ENCODE measurements at places on chromosomes 16 and 17.

DNA sequence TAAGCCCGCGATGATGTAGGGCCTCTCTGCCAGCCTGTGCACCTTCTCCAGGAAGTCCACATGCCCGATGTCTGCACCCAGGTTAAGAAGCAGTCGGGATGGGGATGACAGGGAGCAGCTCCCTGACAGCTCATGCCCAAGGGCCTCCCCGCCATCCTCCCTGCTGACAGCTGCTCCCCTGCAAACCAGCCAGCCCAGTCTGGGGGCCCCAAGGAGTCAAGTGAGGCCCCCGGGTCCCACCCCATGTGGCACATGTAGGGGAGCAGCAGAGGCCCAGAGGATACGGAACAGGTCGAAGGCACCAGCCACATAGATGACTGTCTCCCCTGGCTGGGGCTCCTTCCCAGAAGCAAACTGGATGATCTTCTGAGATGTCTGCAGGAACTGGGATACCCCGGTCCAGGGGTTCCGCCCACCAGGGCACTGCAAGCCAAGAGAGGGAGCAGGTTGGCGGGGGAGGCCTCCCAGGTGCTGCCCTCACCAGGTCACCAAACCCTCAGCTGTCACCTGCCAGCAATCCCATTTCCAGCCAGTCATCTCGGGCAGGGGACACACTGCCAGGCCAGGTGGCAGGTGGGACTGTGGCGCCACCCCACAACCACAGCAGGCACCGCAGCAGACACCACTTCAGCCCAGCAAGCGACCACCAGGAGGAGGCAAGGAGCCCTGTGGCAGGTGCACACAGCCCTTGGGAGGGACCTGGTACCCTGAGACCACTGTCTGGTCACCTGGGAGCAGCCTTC lies 4.6 kb downstream of the PCYT2 start:
- no peak overlapping the region for H3K27ac ChIP-seq
- H3K27me3 ChIP-seq: no peaks in the 10 kb centered on the region
- DNase-seq: no peak
- peaks cover 30% of the 10 kb centered on the region for H3K4me1 ChIP-seq
- peaks cover 37% of the 10 kb centered on the region for H3K36me3 ChIP-seq
- H3K4me3 ChIP-seq: no peak overlapping the region

DNA sequence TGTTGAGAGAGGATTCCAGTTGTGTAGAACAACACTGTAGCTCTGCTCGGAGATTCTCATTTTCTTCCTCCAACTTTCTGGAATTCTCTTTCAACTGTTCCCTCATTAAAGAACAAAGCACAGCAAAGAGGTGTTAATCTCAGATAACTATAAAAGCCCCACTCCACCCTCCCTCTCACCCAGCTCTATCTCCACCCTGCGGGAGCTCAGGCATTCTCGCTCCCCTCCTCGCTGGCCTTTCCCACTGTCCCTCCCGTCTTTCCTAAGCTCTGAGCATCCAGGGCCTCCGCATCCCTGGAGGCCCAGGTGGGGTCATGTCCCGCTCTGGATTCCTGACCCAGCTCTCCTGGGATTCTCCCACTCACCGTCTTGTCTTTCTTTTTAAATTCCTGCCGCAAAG lies 35.1 kb downstream of the DHX38 start:
- no peak for DNase-seq
- H3K27me3 ChIP-seq: no peaks in the 10 kb centered on the region
- peaks cover 12% of the 10 kb centered on the region for H3K4me1 ChIP-seq
- no peaks in the 10 kb centered on the region for H3K36me3 ChIP-seq
- H3K4me3 ChIP-seq: no peak overlapping the region
- H3K27ac ChIP-seq: no peak overlapping the region

GRCh38 chr16:57004387-57005250 lies 15.3 kb downstream of the NLRC5 start:
- no peak overlapping the region for H3K4me3 ChIP-seq
- no peaks in the 10 kb centered on the region for H3K36me3 ChIP-seq
- H3K27me3 ChIP-seq: no peaks in the 10 kb centered on the region
- H3K4me1 ChIP-seq: peaks cover 22% of the 10 kb centered on the region

DNA sequence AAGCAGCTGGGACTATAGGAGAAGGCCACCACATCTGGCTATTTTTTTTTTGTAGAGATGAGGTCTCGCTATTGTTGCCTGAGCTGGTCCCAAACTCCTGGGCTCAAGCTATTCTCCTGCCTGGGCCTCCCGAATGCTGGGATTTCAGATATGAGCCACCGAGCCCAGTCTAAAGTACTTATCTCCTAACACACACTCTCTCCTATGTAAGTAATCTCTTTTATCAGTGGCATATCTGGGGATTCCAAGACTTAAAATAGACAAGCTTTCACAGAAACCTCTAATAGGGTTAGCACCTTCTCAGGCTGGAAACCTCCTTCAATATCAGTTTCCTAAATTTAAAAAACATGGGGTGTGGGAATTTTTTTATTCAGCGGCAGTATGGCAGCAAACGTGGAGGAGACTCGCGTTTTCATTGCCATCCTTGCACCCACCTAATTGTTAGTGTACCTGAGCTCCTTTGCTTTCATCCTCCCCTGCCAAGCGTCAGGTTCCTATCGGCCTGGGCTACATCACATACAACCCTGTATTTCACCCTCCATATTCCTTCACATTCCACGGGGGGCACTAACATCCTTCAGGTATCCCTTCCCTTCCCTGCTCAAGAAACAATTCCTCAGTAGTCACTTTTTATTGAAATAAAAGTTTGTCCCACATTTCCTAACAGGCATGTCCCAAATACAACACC lies 1.1 kb downstream of the EZH1 start:
- H3K27me3 ChIP-seq: no peaks in the 10 kb centered on the region
- no peaks in the 10 kb centered on the region for H3K36me3 ChIP-seq
- peak overlapping the region; percentile 94 for H3K27ac ChIP-seq
- no peak for DNase-seq
- H3K4me1 ChIP-seq: peaks cover 28% of the 10 kb centered on the region
- H3K4me3 ChIP-seq: peak overlapping the region; percentile 61

DNA sequence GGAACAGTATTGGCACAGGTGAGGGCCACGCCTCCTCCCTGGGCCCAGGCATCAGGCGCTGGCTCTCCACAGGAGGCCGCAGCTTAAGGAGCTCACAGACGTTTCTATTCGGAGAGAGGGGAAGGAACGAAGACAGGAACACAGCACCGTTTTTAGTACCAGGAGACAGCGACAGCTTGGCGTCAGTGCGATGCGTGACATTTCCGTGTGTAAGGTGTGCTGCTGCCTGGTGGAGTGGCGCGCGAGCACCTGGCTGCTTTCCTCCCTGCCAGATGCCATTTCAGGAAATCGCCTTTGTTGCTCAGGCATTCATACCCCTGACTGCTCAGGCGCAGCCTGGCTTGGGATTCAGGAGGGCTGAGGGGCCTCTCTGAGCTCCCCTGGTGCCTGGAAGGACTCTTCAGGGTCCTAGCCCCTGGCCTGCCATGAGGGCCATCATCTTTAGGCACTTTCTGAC lies 367.5 kb downstream of the CPPED1 start:
- DNase-seq: no peak
- H3K4me3 ChIP-seq: no peak overlapping the region
- H3K4me1 ChIP-seq: no peaks in the 10 kb centered on the region
- H3K27ac ChIP-seq: no peak overlapping the region
- no peaks in the 10 kb centered on the region for H3K36me3 ChIP-seq

DNA sequence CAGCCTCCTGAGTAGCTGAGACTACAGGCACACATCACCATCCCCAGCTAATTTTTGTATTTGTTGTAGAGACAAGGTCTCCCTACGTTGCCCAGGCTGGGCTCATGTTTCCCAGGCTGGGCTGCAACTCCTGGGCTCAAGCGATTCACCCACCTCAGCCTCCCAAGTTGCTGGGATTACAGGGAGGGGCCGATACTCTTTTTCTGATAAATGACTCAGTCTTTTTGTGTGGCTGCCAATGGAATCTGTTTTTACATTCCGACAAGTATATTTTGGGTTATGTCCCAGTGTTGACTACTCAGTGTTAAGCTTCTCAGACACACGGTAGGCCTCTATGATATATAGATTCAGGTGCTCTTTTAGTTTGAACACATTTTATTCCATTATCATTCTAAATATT lies 58.1 kb downstream of the SLFN11 start:
- no peaks in the 10 kb centered on the region for H3K36me3 ChIP-seq
- no peak for DNase-seq
- no peak overlapping the region for H3K4me3 ChIP-seq
- peak overlapping the region; percentile 36 for H3K27ac ChIP-seq
- no peaks in the 10 kb centered on the region for H3K27me3 ChIP-seq
- H3K4me1 ChIP-seq: peaks cover 35% of the 10 kb centered on the region

- DNase-seq: no peak
- no peaks in the 10 kb centered on the region for H3K36me3 ChIP-seq
- no peaks in the 10 kb centered on the region for H3K27me3 ChIP-seq
- no peak overlapping the region for H3K27ac ChIP-seq
- H3K4me3 ChIP-seq: no peak overlapping the region
These were observed 605.5 kb downstream of the TOX3 start for GRCh38 chr16:51941412-51941811.

- H3K27me3 ChIP-seq: no peaks in the 10 kb centered on the region
These were observed 412.3 kb upstream of the CDH11 start for GRCh38 chr16:65534121-65534528.

GRCh38 chr17:76161619-76162266 lies 20.7 kb upstream of the FOXJ1 start:
- H3K4me3 ChIP-seq: no peak overlapping the region
- no peaks in the 10 kb centered on the region for H3K4me1 ChIP-seq
- no peaks in the 10 kb centered on the region for H3K27me3 ChIP-seq

- H3K36me3 ChIP-seq: no peaks in the 10 kb centered on the region
- H3K4me3 ChIP-seq: no peak overlapping the region
- H3K27me3 ChIP-seq: peaks cover 4% of the 10 kb centered on the region
- peak overlapping the region; percentile 19 for H3K27ac ChIP-seq
These were observed 160.6 kb upstream of the RPL38 start for GRCh38 chr17:74042744-74043486.

- no peaks in the 10 kb centered on the region for H3K27me3 ChIP-seq
- DNase-seq: no peak
- H3K4me1 ChIP-seq: peaks cover 36% of the 10 kb centered on the region
These were observed 164.7 kb downstream of the ABCA8 start for GRCh38 chr17:68790492-68790891.

DNA sequence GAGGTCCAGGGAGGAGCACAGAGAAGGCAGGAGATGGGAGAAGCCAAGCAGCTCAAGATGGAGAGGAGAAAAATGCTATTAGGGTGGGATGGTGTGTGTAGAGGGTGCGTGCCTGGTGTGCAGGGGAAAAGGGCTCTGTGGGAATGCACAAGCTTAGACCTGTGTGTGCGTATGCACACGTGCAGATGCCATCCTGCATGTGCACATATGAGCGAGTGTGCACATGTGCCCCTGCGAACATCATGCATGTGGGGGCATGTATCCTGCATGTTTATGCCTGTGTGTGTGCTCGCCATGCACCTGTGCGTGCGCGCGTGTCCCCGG lies 438 bp upstream of the KCNJ12 start:
- DNase-seq: no peak
- no peak overlapping the region for H3K27ac ChIP-seq
- peaks cover 47% of the 10 kb centered on the region for H3K27me3 ChIP-seq
- H3K4me3 ChIP-seq: peak overlapping the region; percentile 65
- peaks cover 32% of the 10 kb centered on the region for H3K4me1 ChIP-seq

- H3K4me1 ChIP-seq: peaks cover 5% of the 10 kb centered on the region
- no peaks in the 10 kb centered on the region for H3K36me3 ChIP-seq
- H3K27ac ChIP-seq: no peak overlapping the region
- no peak for DNase-seq
These were observed 6.2 kb upstream of the MPP2 start for GRCh38 chr17:43913584-43913983.

GRCh38 chr17:43598357-43599045 lies 52.4 kb upstream of the ETV4 start:
- peaks cover 22% of the 10 kb centered on the region for H3K4me1 ChIP-seq
- H3K27ac ChIP-seq: no peak overlapping the region
- no peak for DNase-seq
- H3K27me3 ChIP-seq: no peaks in the 10 kb centered on the region

DNA sequence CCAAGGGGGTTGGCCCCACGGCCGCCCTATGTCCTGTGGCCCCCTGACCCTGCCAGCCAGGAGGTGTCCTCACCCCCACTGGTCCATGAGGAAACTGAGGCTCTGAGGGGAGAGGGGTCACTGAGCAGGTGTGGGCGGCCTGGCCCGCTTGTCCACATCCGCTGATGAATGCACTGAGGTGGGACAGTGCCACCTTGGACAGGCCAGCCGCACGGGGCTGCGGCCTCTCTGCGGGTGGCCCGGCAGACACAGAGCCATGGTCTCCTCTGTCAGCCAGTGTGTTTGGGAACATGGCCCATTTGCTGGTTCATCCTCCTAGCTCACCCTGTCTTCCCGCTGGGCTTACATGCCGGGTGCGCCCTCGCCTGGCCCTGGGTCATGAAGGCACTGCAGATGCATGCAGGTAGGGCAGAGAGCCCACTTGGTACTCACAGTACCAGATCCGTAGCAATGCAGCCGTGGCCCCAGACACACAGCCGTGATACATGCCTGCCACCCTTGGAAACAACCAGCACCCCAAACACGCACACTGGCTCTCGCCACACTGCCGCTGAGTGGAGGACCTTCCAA lies 93.9 kb downstream of the ENGASE start:
- no peak overlapping the region for H3K4me3 ChIP-seq
- H3K27ac ChIP-seq: no peak overlapping the region
- H3K36me3 ChIP-seq: no peaks in the 10 kb centered on the region
- no peak for DNase-seq
- H3K4me1 ChIP-seq: no peaks in the 10 kb centered on the region

- no peaks in the 10 kb centered on the region for H3K36me3 ChIP-seq
- no peak for DNase-seq
- no peaks in the 10 kb centered on the region for H3K27me3 ChIP-seq
- no peak overlapping the region for H3K4me3 ChIP-seq
- H3K27ac ChIP-seq: no peak overlapping the region
- H3K4me1 ChIP-seq: peaks cover 6% of the 10 kb centered on the region
These were observed 15.1 kb upstream of the TLCD3B start for GRCh38 chr16:30046178-30046577.

- peaks cover 26% of the 10 kb centered on the region for H3K4me1 ChIP-seq
- no peak overlapping the region for H3K27ac ChIP-seq
- no peak for DNase-seq
- no peak overlapping the region for H3K4me3 ChIP-seq
- no peaks in the 10 kb centered on the region for H3K36me3 ChIP-seq
These were observed 58.4 kb downstream of the NXN start for GRCh38 chr17:921161-921560.

- DNase-seq: no peak
- peaks cover 12% of the 10 kb centered on the region for H3K4me1 ChIP-seq
- no peaks in the 10 kb centered on the region for H3K27me3 ChIP-seq
These were observed 5.6 kb upstream of the COG1 start for GRCh38 chr17:73187203-73187769.

- H3K4me3 ChIP-seq: no peak overlapping the region
- H3K27me3 ChIP-seq: no peaks in the 10 kb centered on the region
- DNase-seq: no peak
- no peak overlapping the region for H3K27ac ChIP-seq
These were observed 6.0 kb upstream of the GLIS2 start for GRCh38 chr16:4309833-4310266.

GRCh38 chr17:15257796-15258512 lies 7.2 kb downstream of the PMP22 start:
- peaks cover 73% of the 10 kb centered on the region for H3K4me1 ChIP-seq
- peaks cover 20% of the 10 kb centered on the region for H3K36me3 ChIP-seq
- H3K27me3 ChIP-seq: no peaks in the 10 kb centered on the region
- H3K4me3 ChIP-seq: peak overlapping the region; percentile 67
- no peak for DNase-seq

- H3K36me3 ChIP-seq: peaks cover 10% of the 10 kb centered on the region
- H3K4me1 ChIP-seq: peaks cover 32% of the 10 kb centered on the region
These were observed 2.6 kb upstream of the GRIN2C start for GRCh38 chr17:74862108-74862901.

GRCh38 chr17:74271281-74271680 lies 2.8 kb upstream of the DNAI2 start:
- no peak overlapping the region for H3K4me3 ChIP-seq
- no peak overlapping the region for H3K27ac ChIP-seq
- H3K36me3 ChIP-seq: no peaks in the 10 kb centered on the region
- peaks cover 28% of the 10 kb centered on the region for H3K4me1 ChIP-seq
